Renal cortical epithelial cell (primary cell): ENCODE measurements at places on chromosomes 4 and X.
A peak's percentile ranks its signal among the peaks of the same experiment; 100 is the strongest.

- DNase-seq = peak; percentile 11
These were observed 88.9 kb upstream of the MID1 start for GRCh38 chrX:10709276-10709675.

DNA sequence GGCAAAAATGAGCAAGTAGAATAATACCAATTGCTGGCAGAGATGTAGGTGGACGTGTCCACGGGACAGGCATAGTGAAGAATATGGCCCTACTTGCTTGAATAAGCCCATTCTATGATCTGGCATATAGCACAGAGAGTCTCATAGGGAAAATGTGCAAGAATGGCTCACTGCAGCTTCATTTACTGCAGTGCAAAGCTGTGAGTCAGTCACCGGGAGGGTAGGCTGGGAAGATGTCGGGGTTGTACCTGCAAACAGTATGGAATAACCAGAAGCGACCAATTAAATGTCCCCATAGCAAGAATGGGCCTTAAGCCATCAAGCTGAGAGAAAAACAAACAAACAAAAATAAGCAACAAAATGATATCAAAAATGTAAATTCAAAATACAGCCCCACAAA, 74.3 kb downstream of the DHX15 start:
- DNase-seq = no peak

DNA sequence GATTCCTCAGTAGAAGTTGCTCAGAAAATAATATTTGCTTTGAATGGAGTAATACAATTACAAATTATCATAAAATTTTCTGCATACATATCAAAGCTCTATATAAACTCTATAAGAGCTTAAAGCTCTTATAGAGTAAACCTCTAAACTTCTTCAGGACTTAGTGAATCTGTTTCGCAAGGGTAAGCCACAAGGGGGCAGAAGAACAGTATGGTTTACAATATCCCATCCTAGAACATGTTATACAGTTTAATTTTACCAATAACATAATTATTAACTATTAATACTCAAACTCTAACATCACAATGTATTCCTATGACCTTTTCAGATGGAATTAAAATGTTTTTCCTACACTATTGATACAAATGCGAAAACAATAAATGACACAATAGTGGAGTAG, 33.8 kb upstream of the SPANXN1 start:
- DNase-seq = no peak

DNA sequence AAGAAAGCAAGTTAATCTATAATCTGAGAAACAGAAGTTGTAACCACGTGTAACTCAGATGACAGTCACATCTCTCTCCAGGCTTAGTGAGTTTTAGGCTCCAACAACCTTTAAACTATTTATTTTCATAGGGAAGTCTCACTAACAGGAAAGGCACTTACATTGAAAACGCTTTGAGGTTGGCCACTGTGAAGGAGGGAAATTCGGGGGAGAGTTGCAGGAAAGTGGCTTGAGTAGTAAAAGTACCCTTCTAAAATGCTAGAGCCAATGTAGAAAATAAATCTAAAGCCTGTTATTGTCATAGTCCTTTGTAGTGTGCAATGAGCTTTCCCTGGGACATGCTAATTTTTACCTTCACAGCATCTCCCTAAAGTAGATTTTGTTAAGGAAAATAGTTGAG, 995 bp upstream of the NFXL1 start:
- peak; percentile 16 for DNase-seq

DNA sequence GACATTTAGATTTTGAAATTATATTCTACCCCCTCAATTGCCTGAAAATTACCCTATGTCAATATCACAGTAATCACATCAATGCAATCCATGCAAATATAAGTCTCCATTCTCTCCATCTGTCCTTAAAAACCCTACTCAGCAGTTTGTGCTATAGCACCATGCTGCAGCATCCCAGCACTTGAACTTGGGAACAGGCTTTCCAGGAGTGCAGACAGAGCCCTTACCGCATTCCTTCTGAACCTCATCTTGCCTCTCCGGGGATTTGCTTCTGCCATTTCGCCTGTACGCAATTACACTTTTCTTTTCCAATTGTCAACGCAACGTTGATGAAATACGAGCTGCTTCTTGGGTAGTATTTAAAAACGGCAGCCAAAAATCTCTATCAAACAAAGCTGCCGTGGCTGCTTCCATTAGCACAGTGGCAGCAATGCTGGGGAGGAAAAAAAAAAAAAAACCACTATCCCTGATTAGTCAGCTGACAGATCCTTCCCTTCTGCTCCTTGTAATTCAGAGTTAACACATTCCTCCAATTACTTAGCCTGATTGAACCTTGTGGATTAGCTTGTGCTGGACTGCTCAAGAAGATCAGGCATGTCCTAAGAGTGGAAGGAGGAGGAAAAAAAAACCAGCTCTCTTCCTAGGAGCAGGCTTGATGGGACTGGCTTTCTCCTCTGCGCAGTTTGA, 65.6 kb downstream of the MCF2 start:
- DNase-seq = peak; percentile 43

DNA sequence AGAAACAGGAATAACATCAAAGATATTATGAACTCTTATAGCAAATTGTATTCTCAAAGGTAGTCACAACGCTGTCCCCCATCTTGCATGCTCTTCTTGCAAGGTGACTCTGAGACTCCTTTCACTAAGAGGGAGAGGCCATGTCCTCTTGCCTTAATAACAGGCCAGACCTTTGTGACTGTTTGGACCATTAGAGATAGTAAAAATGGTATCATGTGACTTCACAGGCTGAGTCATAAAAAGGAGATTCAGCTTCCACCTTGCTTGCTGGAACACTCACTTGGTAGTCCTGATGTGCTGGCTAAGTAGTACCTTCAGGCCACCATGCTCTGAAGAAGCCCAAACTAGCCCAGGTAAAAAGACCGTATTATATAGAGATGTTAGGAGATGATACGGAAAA, 143.8 kb downstream of the FBXW7 start:
- DNase-seq = no peak
